Adipocyte (in vitro differentiated cells): ENCODE measurements at places on chromosomes 2 and 18.

GRCh38 chr2:179274749-179275148 is 10.1 kb upstream of the SESTD1 start:
- DNase-seq = no peak

DNA sequence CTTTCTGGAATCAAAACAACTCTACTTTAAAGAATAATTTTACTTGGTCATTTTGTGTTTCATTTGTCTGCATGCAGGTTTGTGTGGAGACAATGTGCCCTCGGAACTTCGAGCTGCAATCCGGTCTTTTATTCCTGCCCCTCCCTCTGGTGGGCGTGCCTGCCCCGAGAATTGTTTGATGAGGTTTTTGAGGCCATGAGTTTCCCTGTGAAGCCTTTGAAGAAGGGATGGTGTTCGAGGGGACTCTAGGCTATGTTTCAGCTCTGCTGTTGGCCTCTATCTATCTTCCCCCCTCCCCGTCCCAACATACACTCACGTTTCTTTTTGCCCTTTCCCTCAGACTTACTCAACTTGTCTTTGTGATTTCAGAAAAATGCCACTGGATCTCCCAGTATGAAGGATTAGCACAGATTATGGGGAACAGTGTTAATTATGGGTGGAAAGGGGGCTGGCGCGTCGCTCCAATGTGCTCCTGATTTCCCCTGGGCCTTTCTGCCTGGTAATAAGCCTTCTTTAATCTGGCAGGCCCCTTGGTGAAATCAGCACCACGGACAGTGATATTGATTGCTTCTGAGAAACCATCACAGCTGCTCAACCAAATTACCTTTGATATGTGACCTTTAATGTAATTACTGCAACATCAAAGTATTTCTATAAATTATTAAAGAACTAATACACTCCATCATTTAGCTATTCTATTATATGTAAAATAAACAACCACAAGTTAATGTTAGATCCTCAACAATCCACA is 82.2 kb downstream of the CELF4 start:
- DNase-seq = peak; percentile 48

DNA sequence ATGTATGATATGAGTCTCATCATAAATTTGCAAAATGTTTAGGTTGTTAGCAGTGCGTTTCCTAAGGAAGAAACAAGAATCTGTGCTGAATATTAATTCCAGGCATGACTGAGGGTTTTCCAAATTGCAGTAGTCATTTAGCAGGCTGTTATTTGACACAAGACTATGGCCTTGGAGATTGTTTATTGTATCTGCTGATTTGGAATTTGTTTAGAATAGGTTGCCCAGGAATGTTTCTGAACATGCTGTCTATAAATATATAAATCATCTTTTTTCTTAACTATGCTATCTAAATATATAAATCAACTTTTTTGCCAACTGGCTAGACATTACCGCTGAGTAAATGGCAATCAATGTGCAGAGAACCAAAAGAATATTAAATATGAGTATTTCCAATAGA is 90.9 kb downstream of the DOK6 start:
- DNase-seq = peak; percentile 35

- no peak for DNase-seq
Measured at GRCh38 chr2:30332791-30333453, 101.6 kb downstream of the LBH start.

GRCh38 chr2:133461484-133461883 is 106.8 kb downstream of the NCKAP5 start:
- DNase-seq = no peak

GRCh38 chr2:223941579-223942277 is 3.4 kb downstream of the WDFY1 start:
- peak; percentile 78 for DNase-seq

DNA sequence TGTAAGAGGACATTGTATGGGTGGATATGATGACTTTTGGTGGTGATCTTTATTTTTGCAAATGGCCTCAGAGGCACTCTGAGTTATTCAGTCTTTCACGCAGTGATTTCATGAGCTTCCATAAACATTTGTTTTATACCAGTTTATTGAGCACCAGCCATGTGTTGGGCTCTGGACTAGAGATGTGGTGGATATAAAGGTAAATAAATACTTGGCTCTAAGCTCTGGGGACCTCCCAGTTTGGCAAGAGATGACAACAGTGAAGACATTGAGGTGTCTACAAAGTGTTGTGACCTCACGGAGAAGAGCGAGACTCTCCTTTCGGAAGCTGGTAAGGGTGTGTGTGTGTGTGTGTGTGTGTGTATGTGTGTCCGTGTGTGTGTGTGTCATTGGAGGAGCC is 146.4 kb downstream of the TANC1 start:
- no peak for DNase-seq

GRCh38 chr2:205802065-205802464 is 119.8 kb downstream of the NRP2 start:
- no peak for DNase-seq

- DNase-seq = peak; percentile 40
Measured at GRCh38 chr2:36570416-36570815, 27.6 kb downstream of the FEZ2 start.

- peak; percentile 20 for DNase-seq
Measured at GRCh38 chr2:96831679-96832078, 12.1 kb downstream of the ANKRD23 start.

DNA sequence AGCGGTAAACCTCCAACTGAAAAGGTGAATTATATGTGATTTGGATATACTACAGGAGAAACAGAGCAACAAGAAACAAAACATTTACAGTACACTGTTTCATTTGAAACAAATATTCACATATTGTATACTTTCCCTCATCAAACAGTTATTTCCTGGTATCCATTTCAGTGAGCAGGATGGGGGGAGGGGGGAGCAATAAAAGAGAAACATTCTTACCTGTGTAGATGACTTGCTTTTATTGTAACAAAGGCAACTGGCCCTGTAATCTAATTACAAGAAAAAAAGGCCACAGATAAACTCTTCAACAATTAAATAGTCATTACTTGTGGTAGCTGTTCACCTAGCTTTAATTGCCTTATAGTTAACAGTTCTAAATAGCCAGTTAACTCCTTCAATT is 3.9 kb upstream of the PPP1CB start:
- DNase-seq = no peak

- no peak for DNase-seq
Measured at GRCh38 chr2:178286636-178287035, 92.3 kb downstream of the OSBPL6 start.

- no peak for DNase-seq
Measured at GRCh38 chr2:2464643-2465042, 133.6 kb upstream of the MYT1L start.

DNA sequence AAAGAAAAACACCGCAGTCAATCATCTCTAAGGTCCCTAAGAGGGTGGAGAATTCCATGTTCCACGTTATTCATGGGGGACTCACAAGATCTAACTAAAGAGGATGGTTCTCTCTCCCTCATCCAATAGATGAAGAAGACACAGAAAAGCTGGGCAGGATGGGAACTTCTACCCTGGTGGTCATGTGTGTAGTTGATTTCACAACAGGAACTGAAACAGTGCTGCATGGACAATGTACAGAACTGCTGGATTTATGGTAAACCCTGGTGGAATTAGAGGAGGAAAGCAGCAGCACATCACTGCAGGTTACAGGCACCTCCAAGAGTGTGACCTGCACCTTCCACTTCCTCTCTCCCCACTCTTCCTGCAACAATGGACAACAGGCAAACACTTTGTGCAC is 31.4 kb downstream of the FECH start:
- DNase-seq = no peak

DNA sequence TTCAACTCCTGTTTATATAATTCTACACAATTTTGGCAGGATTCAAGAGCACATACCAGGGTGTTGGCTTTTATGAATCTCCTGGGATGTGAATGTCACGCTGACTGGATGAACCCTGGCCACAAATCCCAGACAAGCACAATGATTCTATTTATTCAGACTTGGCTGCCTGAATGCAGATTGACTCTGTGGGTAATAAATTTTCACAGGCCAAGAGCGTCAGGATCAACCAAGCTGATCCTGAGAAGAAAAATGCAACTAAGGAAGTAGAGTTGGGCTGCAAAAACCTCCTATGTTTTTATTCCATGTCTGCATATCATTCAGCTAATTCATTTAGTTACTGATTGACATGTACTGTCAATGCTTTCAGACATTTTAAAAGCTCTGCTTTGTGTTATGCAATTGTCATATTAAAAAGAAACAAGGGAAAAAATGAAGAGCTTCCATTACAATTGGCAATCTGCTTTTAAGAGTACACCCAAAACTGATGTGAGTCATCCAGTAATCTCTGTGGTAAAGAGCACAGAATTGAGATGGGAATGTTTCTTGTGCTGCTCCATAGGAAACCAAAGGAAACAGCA is 173.0 kb upstream of the REV1 start:
- DNase-seq = peak; percentile 96

DNA sequence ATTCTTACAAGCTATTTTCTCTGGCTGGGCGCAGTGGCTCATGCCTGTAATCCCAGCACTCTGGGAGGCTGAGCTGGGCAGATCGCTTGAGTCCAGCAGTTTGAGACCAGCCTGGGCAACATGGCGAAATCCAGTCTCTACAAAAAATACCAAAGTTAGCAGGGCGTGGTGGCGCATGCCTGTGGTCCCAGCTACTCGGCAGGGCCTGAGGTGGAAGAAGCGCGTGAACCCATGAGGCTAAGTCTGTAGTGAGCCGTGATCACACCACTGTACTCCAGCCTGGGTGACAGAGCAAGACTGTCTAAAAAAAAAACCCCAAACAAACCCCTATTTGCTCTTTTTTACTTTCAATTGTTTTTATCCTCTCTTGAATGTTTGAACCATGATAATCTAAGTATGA is 37.0 kb downstream of the PPP4R1 start:
- no peak for DNase-seq

- DNase-seq = no peak
Measured at GRCh38 chr2:181408861-181409260, 48.3 kb upstream of the ITGA4 start.

GRCh38 chr2:99812426-99812825 is 322.6 kb upstream of the REV1 start:
- no peak for DNase-seq

DNA sequence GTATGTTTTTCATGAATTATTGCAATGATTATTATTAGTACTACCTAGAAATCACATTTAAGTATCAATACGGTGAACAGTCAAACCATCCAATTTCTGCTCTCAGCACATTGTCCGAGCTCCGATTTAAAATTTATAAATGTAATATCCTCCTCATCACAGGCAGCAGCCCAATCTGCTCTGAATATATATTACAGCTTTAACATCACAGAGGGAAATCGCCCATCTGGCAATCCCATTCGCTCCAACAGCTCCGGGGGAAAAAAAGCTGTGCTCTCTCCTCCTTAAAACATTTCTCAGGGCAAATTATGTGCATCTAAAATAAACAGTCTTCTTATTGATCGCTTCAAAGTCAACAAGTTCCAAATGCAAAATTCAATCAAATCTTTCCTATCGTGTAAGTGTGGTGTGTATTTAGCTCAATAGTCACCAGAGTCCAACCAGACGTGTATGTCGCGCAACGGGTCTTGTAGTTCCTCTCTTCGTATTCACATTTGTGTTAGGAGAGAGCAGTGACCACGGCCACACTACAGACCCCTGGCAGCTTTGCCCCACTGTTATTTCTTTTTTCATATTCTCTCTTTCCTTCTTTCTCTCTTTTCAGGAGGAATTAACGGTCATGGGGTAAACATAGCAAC is 2.4 kb downstream of the FIGN start:
- no peak for DNase-seq

DNA sequence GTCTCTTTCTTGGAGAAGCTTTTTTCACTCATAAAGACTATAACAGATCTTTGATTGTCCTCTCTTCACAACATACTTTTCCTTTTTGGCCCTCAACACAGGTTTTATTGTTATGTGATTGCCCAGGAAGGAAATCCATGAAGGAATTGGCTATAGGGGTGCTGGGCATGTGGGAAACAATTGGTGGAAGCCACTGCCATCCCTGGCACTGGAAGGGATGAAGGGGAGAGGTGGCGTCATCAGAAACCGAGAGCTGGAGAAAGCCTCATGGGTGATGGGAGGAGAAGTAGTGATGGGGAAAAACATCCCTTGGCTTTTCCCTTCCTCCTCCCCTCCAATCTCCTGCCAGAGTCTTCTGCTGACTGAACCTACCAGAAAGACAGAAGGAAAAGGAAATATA is 106.2 kb downstream of the SPOPL start:
- DNase-seq = no peak

DNA sequence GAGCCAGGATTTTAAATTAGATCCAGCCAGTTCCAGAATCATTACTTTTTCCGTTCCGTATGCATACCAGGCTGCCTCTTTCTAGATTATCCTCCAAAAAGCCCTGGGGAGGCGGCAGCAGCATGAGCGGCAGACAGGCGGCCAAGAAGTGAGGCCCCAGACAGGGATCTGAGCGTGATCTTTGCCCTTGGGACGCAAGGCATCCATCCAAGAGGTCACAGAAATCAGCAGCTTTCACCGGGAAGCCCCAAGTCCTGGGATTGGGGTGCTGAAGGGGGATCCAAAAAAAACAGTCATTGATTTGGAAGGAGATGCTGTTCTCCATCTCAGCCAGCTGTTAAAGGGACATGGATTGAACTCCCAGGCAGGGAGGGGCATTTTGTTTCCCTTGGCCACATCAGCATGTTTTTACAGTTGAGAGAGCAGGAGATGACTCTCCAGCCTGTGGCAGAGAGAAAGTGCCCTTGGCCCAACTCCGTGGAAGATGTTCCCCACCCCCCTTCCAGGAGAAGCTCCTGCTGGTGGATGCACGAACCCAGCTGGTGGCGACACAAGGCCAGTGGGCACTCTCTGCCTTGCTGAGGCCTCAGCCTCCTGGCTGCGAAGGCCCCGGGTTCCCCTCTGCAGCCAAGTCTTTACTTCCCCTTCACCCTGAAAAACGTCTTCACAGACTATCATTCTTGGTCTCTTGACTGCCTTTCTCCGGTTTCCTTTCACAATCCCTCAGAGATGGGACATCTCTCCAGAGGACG is 265.6 kb downstream of the ANAPC1 start:
- peak; percentile 43 for DNase-seq

- no peak for DNase-seq
Measured at GRCh38 chr2:75390169-75390568, 170.6 kb downstream of the EVA1A start.

DNA sequence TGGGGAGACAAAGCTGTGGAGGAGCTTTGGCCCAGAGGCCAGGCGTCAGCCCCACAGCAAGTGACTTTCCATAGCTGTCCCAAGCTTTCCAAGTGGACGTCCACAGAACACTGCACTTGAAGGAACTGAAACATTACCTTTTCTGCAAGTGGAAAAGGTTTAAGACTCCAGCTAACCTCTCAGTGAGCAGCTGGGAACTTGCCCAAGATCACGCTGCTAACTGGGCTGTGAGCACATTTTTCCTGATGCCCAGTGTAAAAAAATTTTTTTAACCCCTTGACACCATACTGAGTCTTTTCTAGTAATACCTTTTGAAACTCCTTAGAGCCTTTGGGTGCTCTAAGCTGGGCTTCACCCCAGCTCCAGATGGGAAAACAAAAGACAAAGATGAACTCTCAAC is 256.7 kb downstream of the HAUS1 start:
- no peak for DNase-seq

GRCh38 chr2:101807242-101807641 is 109.7 kb downstream of the MAP4K4 start:
- DNase-seq = no peak

DNA sequence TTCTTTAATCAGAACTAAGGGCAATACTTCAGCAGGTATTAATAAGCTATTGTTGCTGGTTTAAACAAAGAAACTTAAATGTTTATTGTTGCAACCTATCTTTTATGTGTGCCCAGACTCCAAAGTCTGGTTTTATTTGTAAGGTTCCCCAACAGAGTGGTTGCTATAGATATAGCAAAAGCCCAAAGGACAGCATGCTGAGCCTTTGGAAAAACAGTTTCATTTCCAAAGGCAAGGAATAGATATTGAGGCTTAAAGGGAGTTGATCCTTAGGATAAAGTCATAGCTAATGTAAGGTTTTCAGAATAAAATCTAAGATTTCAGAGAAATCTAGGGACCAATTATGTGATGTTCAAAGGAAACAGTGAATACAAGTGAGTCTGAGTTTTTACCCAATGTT is 413.2 kb upstream of the SLC14A2 start:
- no peak for DNase-seq
